Urinary bladder (tissue), 4 donors: ENCODE measurements at places on chromosomes 6 and 20. TPM values are rescaled to one million over a fixed set of nuclear protein-coding genes. Genes with fewer than 3 reads are reported as not detected.

- no peak for DNase-seq
Measured at GRCh38 chr6:108167449-108168089, 1.7 kb downstream of the NR2E1 start.

- no peak for DNase-seq
Measured at GRCh38 chr6:89260832-89261231, 43.7 kb upstream of the GABRR1 start.

DNA sequence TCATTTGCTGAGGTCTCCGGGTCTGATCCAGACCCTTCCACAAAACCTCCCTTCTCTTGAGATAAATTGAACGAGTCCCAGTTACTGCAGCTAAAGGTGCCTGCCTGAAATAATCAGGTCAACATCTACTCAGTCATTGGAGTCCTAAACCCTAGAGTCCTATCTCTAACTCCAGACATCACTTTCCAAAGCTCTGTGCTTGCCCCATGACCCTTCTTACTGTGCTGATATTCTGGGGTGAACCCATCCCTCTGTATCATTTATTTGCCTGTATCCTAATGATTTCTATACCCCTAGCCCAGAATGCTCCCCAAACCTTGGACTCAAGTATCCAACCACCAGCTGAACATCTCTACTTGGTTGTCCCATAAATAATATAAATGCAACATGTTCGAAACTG is 35.7 kb downstream of the CD83 start:
- DNase-seq = no peak

DNA sequence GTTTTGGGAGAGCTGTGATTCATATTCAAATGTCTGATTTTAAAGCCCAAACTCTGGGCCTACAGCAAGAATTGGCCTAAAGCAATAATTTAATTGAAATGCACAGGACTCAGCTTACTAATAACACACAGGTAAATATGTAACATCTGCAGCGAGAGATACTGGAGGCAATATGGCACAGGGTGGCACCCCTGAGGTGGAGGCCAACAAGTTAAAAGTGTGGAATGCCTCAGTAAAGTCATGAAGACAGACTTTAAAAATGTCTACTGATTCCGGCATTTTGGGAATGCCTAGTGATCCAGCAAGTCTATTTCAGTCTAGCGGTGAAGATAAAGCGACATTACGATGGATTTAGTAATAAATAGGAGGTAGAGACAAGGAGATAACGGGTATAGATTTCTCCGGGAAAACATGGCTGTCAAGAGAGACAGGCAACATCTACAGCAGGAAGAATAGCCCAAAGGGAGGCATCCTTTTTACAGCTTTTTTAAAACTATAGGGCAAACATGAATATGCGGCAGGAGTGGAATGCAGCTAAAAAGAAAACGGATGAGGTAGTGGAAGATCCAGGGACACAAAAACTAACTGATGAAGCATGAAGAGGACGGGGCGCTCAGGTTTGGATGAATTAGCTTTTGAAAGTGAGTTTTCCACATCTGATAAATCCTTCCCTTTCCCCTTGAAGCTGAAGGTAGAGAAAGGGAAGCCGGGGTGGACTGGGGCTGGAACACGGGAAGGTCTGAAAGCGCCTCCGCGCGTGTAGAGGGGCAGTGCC is 1.2 kb downstream of the NANP start:
- no peak for DNase-seq

GRCh38 chr20:47862574-47863240 is 77.4 kb upstream of the SULF2 start:
- no peak for DNase-seq

The PRDM13 gene
- total RNA-seq = not detected

- DNase-seq = peak; percentile 33
Measured at GRCh38 chr6:33112148-33112547, 36.4 kb downstream of the HLA-DPB1 start.

GRCh38 chr6:97240222-97240621 is 42.8 kb downstream of the MMS22L start:
- DNase-seq = no peak

The SLC26A8 gene
- 0.11 TPM for total RNA-seq

DNA sequence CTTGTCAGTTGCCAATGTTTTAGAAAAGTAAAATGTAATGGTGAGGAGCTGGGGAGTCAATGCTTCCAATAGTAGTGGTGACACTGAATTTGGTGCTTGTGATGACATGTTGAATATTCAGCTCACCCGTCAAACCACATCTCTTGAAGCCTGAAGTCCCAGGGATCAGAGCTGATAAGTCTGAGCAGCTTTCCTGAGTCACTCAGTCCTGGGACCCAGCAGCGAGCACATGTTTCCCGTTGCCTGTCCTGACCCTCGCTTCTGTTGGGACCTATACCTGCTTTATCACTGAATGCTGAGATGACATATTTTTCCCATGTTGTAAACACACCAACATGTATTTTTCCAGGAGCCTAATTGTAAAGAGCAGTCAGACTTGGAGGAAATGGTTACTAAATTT is 693.6 kb downstream of the QKI start:
- DNase-seq = no peak

The PI16 gene
- total RNA-seq = 67.1 TPM

DNA sequence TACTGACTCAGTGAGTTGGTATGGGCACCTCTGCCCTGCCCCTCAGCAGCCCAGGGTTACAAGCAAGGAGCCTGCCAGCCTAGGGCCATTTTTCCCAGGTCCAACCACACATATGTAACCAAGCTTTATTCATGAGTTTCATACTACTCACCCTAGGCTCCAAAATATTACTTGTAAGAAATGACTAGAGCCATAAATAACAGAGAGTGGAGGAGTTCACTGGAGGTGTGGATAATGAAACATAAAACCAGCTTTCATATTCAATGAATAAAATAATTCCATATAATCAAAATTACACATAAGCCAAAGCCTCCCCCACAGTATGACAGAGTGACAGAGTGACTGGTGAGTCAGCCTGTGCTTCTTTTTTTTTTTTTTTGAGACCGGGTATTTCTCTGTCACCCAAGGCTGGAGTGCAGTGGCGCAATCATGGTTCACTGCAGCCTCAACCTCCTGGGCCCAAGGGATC is 229.8 kb upstream of the SASH1 start:
- no peak for DNase-seq

GRCh38 chr6:89637960-89638319 is 607 bp downstream of the LYRM2 start:
- no peak for DNase-seq

The FOXC1 gene
- 7.3 TPM for total RNA-seq

DNA sequence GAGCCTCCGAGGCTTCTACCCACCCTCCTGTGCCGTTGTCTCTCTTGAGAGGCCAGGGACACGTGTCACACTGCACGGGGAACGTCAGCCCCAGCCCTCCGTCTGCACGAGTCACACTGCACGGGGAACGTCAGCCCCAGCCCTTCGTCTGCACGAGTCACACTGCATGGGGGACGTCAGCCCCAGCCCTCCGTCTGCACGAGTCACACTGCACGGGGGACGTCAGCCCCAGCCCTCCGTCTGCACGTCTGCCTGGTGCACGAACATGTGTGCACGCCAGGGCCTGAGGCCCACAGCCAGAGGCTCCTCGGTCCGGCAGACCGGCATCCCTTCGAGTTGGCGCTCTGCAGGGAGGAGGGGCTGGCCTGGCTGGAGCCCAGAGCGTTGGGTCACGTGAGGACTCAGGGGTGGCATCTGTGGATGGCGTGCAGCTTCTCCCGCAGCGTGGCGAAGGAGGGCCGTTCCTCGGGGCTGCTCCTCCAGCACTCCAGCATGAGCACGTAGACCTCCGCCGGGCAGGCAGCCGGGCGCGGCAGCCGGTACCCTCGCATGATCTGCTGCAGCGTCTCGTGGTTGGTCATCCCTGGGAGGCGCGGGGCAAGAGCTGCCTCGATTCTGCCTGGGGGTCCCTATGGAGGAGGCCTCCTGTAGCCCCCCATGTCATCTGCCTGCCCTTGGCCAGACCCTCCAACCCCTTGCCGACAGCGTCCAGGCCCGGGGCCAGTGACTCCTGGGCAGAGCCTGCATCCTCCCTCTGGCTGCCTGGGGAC is 3.4 kb upstream of the PTK6 start:
- no peak for DNase-seq

- no peak for DNase-seq
Measured at GRCh38 chr20:4850960-4851359, 129.3 kb downstream of the PRND start.

DNA sequence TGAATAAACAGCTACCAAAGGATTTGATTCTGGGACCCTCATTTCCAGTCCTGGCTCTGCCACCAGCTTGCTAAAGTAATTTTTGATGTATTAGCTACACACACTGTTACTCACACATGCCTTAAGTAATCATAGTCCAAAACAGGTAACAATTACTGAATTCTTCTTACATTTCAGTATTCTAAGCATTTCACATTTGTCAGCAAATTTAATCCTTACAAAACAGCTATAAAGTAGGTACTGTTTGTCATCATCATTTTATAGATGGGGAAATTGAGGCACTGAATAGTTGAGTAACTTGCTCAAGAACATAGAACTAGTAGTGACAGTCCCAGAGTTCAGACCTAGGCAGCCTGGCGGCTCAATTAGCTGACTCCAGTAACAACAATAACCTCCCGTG is 272.6 kb downstream of the QKI start:
- DNase-seq = no peak

- no peak for DNase-seq
Measured at GRCh38 chr6:72140795-72141194, 254.4 kb downstream of the RIMS1 start.

DNA sequence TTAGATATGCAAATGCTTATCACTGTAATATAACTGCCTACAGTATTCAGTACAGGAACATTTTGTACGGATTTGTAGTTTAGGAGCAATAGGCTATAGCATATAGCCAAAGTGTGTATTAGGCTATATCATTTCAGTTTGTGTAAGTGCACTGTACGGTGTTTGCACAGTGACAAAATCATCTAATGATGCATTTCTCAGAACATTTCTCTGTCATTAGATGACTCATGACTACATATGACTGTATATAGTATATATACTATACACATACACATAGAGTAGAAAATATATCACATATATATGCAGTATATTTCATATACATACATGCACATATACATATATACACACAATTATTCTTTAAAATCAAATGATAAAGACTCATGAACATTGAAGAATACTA is 158.4 kb downstream of the PTCHD4 start:
- DNase-seq = no peak

The GTSF1L gene
- not detected for total RNA-seq

The COL20A1 gene
- 1.2 TPM for total RNA-seq

DNA sequence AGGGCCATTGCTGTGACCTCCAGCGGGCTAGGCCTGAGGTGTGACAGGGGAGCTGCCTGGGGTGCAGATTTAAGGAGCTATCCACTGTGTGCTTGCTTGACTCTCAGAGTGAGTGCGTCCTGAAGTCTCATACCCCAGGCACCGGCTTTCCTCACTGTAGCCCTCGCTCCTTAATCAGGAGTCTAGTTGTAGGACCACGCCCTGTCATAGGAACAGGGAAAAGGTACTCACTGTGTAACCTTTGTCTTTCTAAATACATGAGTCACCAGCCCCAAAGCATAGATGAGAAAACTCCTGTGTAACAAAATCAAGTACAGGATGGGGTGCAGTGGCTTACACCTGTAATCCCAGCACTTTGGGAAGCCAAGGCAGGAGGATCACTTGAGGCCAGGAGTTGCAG is 141.7 kb downstream of the TMEM242 start:
- DNase-seq = no peak

- DNase-seq = no peak
Measured at GRCh38 chr20:63217706-63218105, 1.8 kb upstream of the YTHDF1 start.

- no peak for DNase-seq
Measured at GRCh38 chr20:19549896-19550295, 208.2 kb upstream of the RIN2 start.

GRCh38 chr6:118042855-118043254 is 135.8 kb downstream of the SLC35F1 start:
- DNase-seq = no peak

The TMEM217 gene
- total RNA-seq = 3.4 TPM

- no peak for DNase-seq
Measured at GRCh38 chr20:11117808-11118528, 444.2 kb upstream of the JAG1 start.

GRCh38 chr20:32893263-32894025 is 34.7 kb downstream of the EFCAB8 start:
- DNase-seq = no peak

The PRIM2 gene
- total RNA-seq = 42.7 TPM

DNA sequence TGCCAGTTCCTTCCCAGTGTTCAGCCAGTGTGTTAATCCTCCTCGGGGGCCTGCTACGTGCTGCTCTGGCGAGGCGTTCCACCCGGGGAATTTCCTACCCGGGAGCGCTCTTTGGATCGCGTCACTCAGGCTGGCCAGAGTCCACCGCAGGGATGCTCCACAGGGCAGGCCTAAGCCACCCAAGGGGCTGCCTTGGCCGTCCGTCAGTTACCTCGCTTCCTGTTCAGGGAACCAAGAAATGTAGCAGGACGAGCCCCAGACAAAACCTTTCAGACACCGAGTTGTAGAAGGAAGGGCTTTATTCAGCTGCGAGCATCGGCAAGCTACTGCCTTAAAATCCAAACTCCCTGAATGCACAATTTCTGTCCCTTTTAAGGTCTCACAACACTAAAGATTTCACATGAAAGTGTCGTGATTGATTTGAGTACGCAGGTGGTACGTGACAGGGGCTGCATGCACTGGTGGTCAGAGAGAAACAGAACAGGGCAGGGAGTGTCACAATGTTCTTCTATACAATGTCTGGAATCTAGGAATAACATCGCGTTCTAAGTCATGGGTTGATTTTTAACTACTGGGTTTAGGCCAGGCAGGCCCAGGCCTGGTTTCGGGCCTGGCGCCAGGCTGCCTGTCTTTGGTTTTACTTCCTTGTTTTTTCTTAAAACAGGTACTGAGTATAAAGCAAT is 15.7 kb upstream of the POU5F1 start:
- DNase-seq = no peak

GRCh38 chr6:169074526-169074925 is 179.1 kb downstream of the THBS2 start:
- no peak for DNase-seq

DNA sequence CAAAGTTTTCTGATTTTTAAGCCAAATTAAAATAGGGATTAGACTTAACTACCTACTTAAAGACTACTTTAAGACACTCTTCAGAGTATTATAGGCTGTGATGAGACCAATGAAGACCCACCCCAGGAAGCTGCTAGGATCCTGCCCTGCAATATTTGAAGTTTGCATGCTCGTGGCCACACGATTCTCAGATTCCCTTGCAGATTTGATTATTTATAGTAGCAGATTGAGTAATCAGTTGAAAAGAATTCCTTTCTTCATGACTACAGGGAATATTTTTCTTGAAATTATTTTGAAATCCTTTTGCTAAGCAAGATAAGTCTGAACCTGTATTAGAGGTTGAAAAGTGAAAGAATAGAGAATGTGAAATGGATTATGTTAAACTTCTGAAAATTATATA is 122.3 kb downstream of the B3GAT2 start:
- DNase-seq = no peak
